AG04449 (cell line): ENCODE measurements at places on chromosomes 4 and X.

DNA sequence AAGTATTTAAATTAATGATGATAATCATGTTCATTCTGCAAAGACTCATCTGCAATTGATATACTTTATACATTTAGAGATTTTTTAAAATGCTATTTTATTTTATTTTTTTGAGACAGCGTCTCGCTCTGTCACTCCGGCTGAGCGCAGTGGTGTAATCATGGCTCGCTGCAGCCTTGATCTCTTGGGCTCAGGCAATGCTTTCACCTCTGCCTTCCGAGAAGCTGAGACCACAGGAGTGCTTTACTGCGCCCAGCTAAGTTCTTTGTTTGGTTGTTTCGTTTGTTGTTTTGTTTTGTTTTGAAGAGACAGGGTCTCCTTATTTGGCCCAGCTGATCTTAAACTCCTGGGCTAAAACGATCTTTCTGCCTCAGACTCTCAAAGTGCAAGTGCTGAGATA, 1541.0 kb downstream of the PCDH7 start:
- DNase-seq, result no peak

DNA sequence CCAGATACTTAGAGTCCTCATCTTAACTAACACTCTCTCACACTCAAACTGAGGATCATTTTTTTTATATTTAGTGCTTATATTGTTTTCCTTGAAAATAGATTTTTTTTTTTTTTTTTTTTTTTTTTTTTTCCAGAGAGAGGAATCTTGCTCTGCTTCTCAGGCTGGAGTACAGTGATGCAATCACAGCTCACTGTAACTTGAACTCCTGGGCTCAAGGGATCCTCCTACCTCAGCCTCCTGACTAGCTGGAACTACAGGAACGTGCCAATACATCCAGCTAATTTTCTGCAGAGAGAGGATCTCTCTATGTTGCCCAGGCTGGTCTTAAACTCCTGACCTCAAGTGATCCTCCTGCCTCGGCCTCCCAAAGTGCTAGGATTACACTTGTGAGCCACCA, 650.3 kb upstream of the ATOH1 start:
- no peak for DNase-seq

DNA sequence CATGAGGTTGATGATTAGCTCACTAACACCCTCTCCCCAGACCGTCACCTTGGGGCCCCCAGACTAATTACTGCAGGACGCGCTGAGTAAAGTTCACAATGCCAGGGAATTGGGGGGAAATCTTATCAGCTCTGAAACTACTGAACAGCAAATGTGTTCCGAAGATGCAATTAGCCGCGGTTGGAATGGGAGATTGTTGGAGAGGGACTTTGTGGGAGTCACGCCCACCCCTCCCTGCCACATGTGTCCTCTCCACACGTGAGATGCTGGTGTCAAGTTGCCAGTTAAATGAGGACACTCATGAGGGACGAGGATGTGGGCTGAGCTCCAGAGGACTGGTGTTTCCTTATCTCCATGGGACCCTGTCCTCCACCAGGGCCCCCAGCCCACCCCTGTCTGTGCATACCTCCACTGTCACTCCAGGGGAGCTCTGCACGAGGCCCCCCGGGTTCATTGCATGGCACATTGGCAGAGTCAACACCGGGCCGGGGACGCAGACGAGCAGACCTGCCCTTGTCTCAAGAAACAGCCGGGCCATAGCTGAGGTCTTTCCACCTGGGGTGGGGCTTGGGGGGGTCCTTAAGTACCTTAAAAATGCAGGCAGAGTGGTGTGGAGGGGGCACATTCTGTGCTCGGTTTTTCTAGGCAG, 175.4 kb upstream of the PSAPL1 start:
- DNase-seq, result no peak

DNA sequence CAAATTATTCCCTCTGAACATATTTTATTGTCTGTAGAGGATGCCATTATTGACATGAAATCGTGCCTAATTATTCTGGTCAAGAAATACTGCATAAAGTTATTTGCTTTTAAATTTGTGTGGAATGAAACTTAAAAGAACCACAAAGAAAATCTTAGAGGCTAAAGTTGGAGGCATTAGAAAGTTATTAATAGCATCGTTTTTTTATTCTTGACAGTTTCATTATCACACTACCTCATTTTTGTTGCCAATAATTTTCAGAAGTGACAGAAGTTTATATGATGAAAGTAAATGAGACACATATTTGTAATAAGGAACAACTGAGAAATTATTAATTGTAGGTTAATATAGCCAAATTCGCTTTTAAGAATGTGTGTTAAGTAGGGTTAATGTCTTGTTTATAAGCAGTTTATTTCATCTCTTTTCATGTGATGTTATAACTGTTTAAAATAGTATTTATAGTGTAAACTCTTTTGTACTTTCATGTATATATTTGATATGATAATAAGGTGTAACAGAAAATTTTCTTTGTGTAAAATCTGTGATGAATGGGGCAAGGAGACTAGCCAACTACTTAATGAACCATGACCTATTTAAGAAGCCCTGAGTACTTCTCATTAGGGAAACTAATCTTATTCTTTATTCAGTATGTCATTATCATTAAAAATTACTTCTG, 54.5 kb upstream of the GRIA2 start:
- no peak for DNase-seq

DNA sequence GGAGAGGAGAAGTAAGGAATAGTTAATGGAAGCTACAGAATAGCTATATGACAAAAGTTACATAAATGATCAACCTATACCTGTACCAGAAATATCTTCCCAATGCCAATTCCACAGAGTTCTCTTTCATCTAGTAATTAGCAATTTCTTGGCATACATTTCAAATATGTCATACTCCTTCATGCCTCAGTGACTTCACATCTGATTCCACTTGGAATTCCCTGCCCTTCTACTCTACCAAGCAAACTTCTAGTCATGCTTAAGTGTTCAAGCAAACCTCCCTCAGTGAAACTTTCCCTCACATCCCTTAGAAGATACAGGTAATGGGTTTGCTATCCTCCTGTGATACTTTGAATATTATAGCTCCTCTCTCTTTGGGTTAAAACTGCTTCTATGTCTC, 127.1 kb downstream of the KLHL13 start:
- DNase-seq, result no peak

- no peak for DNase-seq
Observed at GRCh38 chr4:150211016-150211415, 132.8 kb downstream of the DCLK2 start.

DNA sequence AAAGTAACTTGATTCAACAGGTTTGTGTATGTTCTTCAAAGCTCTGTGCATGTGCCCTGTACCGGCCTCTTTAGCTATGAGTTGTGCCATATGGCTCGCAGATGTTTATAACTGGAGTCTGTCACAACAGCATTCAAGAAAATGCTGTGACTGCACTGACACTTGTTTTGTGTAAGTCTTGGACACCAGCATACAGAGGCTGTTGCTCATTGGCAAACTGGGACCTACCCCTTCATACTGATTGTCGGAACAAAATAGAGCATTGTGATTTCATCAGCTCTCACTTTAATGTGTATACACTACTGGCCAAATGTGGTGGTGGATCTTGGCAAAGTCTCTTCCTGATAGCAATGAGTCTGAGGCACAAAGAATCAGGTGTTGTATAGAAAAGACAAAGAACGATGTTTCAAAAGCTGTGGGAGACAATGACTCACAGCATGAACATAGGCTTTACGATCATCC, 133.9 kb downstream of the EGF start:
- DNase-seq, result no peak

- DNase-seq, result no peak
Observed at GRCh38 chr4:100302061-100303026, 112.1 kb upstream of the DDIT4L start.

DNA sequence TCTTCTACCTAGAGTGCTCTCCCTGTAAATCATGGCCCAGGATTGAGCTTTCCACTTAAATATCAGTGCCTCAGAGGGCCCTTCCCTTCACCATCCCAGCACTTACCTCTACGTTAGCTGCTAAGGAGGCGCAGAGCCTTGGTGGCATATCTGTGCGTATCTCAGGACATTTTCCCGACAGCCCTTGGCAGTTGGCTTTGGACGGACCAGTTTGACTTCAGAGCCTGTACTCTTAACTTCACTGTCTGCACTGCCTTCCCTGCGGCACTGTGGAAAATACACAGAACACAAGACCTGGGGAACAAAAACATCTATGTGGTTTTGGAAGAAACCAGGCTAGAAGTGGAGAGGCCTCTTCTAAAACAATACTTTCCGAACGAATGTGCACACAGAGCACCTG, 2.4 kb downstream of the TADA2B start:
- DNase-seq, result no peak

DNA sequence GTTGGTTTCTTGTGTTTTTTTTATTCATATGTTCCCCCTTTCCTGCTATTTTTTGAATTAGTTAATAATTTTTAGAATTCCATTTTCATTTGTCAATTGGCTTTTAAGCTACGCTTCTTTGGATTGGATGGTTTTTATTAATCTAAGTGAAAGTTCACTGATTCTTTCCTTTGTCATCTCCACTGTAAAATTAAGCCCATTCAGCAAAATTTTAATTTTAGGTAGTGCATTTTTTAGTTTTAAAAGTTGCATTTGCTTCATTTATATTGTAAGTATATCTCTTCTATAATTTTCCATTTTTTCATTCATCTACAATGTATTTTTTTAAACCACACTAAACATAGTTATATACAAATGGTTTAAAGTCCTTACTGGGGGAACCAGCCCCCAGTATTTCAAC, 417.3 kb upstream of the HTR2C start:
- DNase-seq, result no peak

DNA sequence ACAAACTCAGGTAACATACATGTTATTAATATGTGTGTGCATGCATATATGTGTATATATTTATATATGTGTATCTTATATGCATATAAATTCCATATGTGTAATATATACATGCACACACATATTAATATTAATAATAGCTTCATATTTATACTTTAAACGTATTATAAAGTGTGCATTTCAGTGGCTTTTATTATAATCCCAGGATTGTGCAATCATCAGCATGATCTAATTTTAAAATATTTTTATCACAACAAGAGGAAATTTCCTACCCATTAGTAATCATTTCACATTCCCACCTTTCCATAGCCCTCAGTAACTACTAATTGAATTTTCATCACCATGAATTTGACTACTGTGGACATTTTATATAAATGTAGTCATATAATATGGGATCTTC, 2211.9 kb upstream of the TENM3 start:
- DNase-seq, result no peak

DNA sequence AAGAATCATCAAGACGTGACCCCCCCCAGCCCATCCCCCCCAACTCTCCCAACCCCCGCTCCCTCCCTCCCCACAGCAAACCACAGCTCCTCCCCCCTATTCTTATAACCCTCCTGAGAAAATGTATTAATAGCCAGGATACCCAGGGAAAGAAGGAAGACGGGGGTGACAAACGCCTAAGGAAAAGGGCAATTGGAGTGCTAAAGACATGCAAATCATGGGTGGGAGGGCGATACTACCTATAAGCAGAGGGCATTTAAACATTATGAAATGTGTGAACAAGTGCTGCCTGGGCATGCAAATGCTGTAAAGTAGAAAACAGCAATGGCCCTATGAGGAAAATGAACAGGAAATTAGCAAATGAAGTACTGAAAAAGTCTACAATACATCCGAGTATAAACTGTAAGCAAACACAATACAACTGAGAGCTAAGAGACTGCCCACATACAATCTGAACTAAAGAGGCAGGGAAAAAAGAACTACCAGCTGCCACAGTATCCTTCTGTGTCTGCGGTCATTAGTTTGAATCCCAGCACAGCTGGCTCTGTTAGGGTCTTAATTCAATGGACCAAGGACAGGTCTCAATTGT, 2.4 kb downstream of the CXXC4 start:
- no peak for DNase-seq

DNA sequence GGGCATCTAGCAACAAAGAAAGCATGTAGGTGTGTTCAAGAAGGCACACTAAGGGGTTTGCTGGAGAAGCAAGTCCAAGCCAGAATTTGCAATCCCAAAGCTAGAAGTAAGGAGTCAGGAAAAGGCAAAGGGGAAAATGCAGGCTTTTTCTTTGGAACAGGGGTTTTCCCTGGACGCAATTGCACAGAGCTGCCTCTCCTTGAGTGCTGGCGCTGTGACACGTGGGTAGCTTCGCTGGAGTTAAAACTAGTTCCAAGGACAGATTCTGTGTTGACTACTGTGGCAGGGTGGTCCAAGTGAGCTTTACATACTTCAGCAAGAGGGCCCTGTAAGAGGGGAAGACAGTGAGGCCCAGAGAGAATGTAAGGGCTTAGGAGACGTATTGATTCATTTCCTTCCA, 277.1 kb downstream of the ADGRA3 start:
- DNase-seq, result no peak

DNA sequence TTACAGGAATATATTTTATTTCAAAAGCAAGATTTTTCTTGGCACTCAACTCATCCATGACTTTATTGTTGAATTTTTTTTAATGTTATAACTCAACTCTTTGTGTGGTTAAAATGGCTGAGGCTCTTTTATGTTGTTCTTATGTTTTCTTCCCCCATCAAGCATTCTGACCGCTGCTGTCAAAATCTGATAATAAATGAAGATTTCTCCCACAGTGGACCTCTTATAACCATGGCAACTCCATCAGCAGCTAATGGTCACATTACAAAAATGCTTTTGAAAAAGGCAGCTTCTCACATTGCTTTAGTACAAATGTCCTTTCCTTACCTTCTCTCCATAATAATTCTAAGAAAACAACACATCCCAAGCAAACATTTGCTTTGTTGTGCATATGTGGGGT, 96.0 kb upstream of the ATOH1 start:
- no peak for DNase-seq
